NCI-H1417 treated with DMSO at 0.1 percent for 48 hours (cell line): ENCODE measurements at places on chromosomes 13 and 19.

GRCh38 chr19:14473978-14474578 is 1.1 kb downstream of the PTGER1 start:
- no peak for DNase-seq

- no peak for DNase-seq
Observed at GRCh38 chr19:10543059-10543419, 665 bp upstream of the ATG4D start.

GRCh38 chr13:71304861-71305260 is 562.1 kb downstream of the DACH1 start:
- DNase-seq = no peak

- DNase-seq = no peak
Observed at GRCh38 chr19:47507012-47507411, 7.9 kb downstream of the NAPA start.

GRCh38 chr13:41383386-41383785 is 72.3 kb downstream of the NAA16 start:
- no peak for DNase-seq

- no peak for DNase-seq
Observed at GRCh38 chr13:21932578-21932977, 261.7 kb downstream of the FGF9 start.

DNA sequence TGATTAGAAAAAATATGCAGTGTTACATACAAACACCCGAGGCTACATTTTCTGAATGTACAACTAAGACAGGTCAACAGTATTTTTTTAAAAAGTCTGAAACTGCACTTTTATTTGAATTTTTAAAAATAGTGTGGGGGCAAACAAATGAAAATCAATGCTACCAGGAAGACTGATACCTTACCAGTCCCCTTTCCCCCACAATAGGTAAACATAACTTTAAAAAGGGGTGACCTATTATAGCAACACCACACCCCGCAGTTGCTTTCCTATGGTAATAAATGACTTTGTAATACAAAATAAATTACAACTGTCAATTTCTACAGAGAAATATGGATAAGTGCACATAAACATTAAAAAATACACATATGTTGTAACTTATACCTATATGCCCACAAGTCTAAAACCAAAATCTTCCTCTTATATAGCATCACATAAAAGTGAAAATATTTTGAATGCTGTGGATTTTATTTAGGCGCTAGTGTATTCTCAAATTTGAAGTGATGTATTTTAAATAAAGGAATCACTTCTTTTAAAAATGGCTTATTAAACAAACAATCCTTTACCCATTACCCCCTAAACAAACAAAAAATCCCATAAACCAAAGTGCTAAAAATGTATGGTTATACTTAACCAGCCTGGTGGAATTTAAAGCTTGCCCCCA is 63.1 kb downstream of the KCNRG start:
- no peak for DNase-seq

GRCh38 chr13:108572782-108573211 is 56.6 kb upstream of the MYO16 start:
- no peak for DNase-seq
